ENCODE measurements at places on chromosomes 2 and 18.

DNA sequence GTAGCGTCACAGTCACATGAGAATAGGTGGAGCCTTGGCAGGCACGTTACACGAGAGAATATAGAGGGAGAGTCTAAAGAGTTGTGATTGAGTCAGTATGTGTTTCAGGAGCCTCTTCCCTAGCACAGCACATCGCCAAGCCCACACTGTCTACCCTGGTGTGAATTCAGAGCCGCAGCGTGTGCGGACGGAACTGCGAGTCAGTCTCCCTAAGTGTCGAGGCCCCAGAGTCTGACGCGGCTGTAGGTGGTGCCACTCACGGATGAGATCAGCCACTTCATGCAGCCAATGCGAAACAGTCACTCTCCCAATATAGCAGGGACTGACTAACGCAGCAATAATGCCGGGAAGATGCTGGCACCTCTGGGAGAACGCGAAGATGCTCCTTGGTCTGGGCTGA lies 587.3 kb upstream of the ID2 start:
- no peak for DNase-seq

- DNase-seq = no peak
Observed at GRCh38 chr2:222656526-222657446, 894 bp upstream of the FARSB start.

- no peak for DNase-seq
Observed at GRCh38 chr2:225236769-225237323, 162.7 kb upstream of the NYAP2 start.

DNA sequence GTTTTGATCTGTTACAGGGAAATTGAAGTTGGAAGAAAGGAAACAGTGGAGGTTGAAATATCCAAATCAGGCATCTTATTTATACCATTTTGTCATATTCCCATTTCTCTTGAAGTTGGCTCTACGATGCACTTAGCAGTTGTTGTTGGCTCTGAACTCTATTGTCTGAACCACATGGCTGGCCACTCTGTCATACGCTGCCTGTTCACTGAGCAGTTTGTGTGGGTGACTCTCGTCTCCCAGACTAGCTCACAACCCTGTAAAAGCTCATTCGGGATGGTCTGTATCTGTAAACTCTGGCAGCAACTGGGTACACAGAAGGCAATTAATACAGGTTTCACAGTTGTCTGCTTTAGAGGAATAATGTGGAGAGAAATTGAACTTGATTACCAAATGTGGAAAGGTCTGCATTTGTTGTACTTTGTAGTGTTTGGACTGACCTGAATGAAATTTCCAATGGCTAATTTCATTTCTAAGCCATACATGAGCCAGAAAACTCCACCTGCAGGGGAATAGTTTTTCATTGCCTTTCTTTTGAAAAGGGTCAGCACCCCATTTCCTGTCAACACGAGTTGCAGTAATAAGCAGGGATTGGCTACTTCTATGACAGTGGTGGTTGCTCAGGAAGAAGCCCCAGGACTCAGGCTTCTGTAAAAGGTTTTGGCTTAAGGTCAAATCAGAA lies 378.2 kb downstream of the OSR1 start:
- no peak for DNase-seq

DNA sequence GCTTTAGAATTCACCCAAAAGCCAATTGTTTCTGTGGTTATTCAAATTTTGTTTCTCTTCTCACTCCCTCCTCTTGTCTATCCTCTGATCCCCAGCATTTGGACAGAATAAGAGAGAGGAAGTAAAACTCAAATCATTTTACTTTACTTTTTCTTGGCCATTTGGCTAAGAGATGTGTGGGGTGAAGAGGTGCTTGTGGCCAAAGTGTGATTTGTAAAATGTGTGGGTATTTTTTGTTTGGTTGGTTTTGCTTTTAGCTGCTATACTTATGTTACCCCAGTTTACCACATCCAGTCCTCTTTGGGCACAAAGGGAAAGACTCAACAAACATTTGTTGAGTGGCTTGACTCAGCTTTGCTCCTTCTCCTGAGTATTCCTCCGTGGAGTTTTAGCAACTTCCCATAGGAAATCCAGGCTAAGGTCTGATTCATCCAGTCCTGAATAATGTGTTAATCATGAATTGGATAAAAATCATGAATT lies 109.1 kb upstream of the CYP1B1 start:
- DNase-seq = peak; percentile 70

GRCh38 chr2:150710041-150710440 lies 222.6 kb upstream of the RND3 start:
- DNase-seq = no peak

DNA sequence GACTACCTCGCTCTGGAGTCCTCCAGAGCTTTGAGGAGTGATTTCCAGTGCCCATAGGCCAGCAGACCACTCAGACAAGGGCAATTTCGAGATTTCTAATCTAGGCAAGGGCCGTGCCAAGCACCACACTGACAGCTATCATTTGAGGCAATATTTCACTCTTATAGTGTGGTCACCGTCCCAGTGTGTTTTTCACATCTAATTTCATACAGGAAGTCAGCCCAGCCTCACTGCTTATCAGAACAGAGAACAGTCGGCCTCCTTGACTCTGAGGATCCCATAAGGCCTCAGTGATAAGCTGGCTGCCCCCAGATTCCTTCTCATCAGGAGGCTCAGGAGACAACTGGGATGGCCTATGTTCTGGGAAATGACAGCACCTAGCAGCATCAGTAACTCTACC lies 581 bp downstream of the CAPN14 start:
- DNase-seq = no peak

GRCh38 chr2:109139865-109140396 lies 10.9 kb downstream of the SH3RF3 start:
- no peak for DNase-seq

DNA sequence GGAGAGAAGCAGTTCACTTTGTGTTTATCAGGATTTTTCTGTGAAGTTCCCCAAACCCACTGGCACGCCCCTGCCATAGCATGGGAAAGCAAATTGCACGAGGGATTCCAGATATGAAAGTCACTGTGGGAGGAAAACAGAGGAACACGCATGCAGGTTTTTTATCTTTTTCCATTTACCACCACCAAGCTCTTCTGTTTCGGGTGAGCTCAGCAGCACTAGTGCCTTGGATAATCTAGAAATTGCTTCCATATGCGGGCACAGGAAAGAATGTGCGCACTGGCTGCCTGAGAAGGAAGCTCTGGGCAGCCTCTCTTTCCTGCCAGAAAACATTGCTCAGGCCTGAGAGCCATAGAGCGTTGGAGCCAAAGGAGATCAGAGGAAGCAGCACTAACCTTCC lies 65.9 kb upstream of the WIPF1 start:
- no peak for DNase-seq

DNA sequence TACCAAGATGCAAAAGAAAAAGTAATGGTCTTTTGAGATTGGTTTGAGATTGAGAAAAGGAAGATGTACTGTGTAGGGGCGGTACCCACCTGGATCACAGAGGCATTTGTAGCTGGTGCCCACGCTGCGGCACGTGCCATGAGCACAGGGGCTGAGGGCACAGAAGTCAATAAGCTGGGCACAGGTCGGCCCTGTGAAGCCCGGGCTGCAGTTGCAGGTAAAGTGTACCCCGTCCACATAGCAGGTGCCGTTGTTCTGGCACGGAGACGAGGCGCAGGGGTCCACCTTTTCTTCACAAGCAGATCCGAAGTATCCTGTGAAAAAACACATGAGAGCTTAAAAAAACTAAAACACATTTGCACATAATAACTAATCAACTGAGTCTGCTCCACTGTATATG lies 176.1 kb upstream of the PID1 start:
- no peak for DNase-seq

DNA sequence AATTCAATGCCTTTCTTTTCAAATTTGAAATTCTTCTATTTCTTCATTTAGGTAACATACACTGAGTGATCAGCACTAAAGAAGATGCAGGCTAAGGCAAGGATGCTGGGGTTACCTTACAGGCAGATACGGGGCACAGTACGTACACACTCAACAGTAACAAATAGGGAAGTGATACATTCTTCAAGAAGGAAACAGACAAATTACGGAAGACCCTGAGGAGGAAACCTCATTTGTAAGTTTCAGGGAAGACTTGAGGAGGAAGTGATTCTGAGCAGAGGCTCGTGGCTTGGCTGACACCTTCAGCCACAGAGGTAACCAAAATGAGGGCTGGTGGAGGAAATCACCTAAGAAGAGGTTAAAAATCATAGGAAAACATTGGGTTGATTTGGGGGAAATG lies 1108.3 kb upstream of the KLHL29 start:
- DNase-seq = peak; percentile 16

- no peak for DNase-seq
Observed at GRCh38 chr18:48721312-48721711, 182.5 kb downstream of the CTIF start.

DNA sequence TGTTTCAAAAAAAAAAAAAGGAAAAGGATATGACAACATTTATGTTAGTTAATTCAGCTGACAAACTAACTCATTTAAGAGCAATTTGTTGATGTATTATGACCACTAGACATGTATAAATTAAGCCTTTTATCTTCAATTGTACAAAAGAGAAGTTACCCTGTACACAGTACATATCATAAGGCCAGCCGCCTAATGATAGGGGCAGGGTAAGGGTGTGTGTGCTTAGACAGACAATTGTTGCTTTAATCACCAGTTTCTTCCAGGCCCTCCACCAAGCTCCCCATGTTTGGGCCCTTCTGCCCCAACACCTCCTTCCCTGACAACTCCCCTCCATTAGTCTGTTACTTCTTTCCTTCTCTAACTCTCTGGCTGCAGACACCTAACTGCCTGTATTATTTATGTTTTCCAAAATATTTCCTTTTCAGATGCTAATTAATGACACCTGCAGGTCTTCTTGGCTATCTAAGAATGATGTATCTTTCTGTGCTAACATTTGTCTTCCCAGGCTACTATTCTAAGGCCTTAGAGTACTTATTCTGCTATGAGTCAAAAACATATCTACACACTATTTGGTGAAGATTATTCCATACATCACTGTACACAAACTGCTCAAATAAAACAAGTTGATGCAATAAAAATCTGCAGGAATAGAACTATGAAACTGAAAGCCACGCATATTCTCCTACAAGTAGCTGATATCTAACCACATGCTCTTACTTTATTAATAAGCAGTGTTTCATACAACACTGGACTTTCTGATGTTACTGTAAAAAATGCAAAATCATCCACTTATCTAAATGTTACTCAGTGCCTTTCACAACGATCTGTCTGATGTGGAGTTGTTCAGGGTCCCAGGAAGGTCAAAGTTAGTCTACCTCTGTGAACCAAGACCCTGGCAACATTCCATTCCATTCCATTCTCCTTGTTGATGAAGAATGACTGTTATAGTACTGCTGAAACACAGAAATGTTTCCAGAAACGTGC lies 26.4 kb downstream of the TMEM131 start:
- no peak for DNase-seq

DNA sequence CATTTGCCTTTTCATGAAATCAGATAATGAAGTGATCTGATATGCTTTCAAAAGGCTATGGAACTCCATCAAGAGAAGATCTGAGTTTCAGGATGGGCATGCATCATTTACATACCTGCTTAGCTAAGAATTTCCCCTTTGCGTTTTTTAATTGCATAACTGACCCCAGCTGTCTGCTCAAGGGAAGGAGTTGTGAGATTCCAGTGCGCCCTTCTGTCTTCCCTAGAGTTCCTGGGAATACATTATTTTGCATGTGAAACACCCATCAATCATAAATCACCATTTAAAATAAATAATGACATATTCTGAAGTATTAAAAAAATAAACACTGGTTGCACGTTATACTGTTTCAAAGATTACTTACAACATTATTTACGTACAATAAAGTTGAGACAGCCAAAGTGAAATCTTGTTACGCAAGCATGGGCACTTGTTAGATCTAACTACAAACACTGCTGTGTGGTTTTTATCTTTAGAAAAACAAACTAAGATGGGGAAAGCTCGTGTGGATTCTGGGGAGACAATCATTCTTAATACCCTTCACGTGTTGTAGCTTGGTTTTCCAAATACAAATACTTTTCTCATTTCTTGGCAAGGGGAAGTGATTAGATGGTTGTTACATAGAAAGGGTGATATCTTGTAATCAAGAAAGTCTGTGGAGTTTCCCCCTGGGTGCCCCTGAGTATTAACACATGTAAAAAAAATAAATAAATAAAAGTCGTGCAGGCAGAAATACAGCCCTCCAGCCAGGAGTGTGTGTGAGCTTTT lies 125.7 kb upstream of the LMAN1 start:
- DNase-seq = no peak

DNA sequence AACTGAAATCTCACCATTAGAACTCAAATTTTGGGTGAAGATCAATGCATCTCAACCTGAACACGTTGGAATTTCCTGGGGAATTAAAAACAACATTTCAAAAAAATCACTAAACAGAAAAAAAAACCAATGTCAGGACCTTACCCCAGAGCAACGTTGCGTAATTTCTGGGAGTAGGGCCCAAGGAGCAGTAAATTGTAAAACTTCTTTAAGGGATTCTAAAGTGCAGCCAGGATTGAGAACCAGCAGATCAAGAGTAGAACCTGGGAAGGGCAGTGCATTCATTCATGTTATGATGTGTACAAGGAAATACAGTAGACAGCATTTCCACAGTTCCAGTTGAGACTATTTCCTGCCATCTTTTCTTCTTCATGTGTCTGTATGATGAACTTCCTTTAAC lies 56.9 kb downstream of the RHBDD1 start:
- DNase-seq = no peak

DNA sequence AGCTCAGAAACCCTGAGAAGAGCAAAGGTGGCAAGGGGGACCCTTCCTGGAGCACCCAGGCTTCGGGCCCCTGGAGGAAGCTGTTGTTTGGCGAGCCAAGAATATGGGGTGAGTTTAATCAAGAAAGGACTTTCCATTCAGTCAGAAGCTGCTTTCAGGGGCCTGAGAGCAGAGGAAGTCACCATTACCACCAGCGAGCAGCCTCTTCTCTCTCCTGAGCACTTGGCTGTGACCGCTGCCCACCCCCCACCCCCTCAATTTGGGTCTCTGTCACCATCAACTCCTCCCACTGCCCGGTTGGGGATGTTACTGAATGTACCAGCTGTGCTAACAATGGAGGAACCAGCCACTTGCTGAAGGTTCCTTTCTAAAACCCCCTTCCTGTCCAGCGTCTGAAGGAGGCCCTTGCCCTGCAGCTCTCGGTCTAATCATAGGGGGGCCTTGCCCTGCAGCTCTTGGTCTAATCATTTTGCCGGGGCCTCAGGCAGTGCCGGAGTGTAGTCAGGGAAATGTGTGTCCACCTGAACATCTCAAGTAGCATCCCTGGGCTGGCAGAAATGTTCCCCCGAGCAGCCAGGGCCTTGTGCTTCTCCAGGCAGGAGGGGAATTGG lies 943 bp downstream of the INPP5D start:
- DNase-seq = no peak

DNA sequence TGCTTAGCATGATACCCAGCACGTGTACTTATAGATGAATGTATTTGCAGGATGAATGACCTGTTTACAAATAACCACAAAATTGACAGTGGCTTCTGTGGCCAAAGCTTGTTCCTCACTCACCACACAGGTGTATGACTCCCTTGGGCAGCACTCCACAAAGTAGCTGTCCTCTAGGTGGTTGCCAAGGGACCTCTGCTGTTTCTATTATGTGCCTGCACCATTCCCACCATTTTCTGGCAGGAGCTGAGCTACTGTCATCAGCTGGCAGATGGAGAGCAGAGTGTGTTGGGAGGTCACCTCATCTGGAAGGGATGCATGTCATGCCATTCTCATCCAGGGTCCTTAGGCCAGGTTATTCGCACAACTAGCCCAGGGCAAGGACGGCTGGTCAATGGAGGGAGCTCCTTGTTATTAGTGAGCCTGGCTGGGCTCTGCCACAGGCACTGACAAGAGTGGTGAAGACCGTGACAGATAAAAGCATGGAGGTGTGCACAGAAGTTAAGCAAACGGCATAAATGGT lies 37.1 kb upstream of the TRIB2 start:
- no peak for DNase-seq

- DNase-seq = no peak
Observed at GRCh38 chr2:224838335-224838734, 122.2 kb upstream of the CCDC195 start.

- no peak for DNase-seq
Observed at GRCh38 chr18:48595703-48596218, 56.9 kb downstream of the CTIF start.
